Osteocyte (in vitro differentiated cells): ENCODE measurements at places on chromosomes 12 and 14. TPM values are rescaled to one million over a fixed set of nuclear protein-coding genes. Genes with fewer than 3 reads are reported as not detected.

PLEKHH1 gene
- 0.50 and 1.0 TPM in 2 replicates for total RNA-seq

HSPB8 gene
- 2.0 and 2.8 TPM in 2 replicates for total RNA-seq

MYO1A gene
- total RNA-seq = not detected in 2 replicates

MANSC4 gene
- total RNA-seq = not detected in 2 replicates

TSPAN8 gene
- 0.38 TPM in 1 of 2 replicates, not detected in the other for total RNA-seq

ANKRD33 gene
- total RNA-seq = not detected in 2 replicates

CLECL1 gene
- total RNA-seq = not detected in 2 replicates
